Cortex of kidney (tissue), 1 donor: ENCODE measurements at places on chromosomes 11 and 22.

DNA sequence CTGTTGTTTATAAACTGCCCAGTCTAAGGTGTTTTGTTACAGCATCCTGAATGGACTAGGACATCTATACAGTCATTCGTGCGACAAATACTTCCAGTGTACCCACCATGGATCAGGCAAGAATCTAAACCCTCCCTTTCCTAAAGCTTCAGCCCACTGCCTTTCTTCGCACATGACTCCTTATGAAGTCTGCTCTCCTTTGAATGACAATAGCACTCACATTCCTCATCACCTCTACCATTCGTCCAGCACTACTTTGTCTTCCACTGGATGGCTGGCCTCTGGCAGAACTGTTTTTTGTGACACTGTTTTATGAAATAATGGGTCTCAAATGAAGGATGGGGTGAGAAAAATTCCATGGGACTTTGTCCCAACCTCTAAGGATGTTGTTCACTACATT is 89.8 kb upstream of the LIN7C start:
- DNase-seq = no peak

DNA sequence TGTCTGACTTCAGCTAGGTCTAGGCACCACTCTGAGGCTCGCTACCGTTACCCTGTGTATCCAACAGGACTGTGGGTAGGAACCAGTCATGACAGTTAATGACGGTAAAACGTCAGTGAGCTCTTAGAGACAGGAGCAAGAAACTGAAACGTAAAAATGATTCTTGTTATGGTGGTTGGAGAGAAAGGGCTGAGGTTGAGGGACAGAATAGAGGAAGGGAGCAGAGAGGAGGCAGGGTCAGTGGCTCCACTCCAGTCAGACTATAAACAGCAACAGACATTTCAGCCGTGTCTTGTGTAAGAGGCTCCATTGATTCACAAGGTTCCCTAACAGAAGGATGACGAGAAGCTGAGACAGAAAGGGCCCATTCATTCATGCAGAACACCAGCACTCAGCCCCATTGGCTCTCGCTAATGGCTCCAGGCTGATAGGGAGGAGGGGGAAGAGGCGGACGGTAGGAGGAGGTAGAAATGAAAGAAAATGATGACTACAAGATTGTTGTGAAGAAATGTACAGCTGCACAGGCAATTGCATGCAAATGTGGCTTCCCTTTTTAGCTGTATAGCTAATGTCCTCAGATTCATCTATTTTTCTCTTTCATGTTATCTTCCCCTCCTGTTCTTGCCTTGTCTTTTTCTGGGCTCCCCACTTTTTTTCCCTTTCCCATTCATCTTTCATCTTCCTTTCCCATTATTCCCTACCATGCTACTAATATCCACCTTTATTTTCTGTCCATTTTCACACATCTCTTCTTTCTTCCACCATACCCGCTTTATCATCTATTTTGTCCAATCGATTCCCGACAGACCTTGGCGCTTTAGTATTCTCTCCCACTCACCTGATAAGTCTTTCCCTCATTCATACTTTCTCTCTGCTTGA is 34.3 kb downstream of the ETS1 start:
- no peak for DNase-seq

DNA sequence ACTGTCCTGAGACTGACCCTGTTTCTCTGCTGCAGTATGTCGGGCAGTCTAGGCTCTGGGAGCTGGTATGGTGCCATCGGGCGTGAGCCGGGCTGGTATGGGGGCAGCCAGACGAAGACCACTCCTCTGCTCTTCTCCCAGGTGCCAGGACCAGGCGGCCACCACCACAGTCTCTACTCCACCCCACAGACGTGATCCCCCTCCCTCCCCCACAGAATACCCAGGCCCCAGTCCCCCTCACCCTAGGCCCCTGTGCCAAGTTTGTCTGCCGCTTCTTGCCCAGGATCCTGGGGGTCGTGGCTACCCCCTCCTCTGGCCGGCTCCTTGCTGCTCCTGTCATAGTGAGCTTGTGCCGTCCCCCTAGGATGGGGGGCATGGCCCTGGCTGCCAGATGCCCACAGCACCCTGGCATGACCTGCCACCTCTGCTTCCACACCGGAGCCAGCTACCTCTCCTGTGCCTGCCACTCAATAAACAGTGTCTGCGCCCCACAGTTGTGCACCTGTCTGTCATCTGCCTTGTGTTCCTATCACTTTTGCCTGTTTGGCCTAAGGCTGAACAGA is 2.0 kb upstream of the KCNK4 start:
- no peak for DNase-seq

- DNase-seq = no peak
Measured at GRCh38 chr11:12376259-12377081, 901 bp upstream of the PARVA start.

DNA sequence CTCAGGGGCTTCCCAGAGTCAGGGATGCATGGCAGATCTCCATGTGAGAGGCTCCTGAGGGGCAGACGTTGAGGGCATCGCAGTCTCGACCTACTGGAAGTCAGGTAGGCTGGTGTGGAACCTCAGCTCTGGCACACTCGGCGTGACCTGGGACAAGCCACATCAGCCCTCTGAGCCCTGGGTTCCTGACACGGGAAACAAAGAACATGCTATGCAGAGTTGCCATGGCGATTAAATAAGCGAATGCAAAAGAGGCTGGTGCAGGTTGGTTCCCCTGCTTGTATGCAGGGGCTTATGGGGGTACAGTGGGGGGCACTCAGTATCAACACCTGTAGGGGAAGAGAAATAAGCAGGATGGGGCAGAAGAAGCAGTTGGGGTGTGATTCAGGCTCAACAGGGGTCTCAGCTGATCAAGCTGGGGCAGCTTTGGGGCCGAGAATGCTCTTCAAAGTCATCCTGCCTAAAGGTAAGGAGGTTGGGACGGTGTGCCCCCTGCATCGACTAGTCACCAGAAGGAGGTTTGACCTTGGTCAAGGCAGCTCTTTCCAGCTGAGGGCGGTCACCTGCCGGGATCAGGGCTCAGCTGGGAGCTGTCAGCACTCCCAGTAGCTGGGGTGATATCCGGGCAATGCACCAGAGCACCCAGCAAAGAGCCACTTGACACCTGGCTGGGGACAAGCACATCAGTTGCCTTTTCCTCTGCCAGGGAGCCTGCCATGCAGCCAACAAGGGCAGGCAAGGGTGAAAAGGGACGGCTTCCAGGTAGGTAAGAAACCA is 442.7 kb downstream of the MIAT start:
- DNase-seq = no peak

- no peak for DNase-seq
Measured at GRCh38 chr11:69647761-69648497, 7.0 kb downstream of the CCND1 start.

DNA sequence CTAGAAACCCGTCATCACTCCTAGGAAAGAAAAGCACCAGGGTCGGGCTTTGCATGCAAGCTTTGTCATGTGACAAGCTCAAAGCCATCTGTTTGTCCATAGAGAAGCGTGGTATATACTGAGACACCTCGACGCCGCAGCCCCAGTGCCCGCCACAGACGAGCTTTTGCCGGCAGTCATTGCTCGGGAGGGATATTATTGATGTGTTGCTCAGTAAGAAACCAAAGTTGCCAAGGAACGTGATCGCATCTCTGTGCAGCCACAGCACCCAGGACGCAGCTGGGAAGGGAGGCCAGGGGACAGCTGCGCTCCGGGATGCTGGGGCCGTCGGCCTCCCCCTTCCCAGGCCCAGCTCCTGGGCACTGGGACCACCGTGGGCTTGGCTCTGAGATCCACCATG is 89.5 kb upstream of the KCNQ1OT1 start:
- no peak for DNase-seq

GRCh38 chr22:41341990-41342389 is 39.8 kb upstream of the TEF start:
- no peak for DNase-seq

DNA sequence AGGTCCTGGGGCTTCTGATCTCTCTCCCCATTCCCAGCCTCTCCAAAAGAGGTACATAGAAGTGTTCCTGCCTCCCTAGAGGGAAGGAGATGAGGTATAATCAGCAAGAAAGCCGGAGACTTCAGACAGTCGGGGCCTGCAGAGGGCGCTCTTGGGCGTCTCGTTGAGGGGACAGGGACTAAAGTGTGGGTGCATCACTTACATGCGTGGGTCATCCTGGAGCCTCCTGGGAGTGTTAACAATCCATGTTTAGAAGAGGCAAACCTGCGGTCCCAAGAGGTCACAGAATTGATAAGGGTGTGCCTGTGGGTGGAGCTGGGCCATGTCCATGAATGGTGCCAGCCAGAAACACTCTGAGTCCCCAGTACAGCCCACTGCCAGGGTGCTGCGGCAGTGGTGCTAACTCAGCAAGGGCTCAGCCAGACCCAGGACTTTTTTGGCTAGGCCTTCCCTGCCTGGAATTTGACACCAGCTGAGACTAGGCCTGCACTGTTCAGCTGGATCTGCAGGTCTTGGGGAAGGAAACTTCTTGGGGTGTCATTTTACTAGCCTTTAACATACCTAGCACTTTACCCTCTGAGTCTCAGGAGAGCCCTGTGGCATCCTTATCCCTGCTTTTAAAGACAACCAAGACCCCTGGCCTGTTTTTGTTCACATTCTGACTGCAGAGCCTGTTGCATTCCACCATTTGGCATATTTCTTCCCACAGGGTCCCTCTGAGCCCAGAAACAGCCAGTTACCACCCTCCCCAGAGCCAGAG is 5.5 kb downstream of the YDJC start:
- DNase-seq = no peak

- DNase-seq = no peak
Measured at GRCh38 chr22:29524442-29525191, 28.9 kb downstream of the THOC5 start.

DNA sequence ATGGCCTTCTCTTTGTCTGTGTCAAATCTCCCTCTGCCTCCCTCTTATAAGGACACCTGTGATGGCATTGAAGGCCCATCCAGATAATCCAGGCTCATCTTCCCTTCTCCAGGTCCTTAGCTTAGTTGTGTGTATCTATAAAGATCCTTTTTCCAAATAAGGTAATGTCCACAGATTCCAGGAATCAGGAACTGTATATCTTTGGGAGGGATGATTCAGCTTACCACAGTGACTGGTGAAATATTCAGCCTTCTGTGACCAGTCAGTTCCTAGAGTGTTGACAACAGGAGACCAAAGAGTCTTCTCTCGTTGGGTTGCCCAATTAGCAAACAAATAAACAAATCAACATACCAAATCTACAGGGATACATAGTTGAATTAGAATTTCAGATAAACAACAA is 175.8 kb downstream of the MPPED1 start:
- DNase-seq = no peak
